ENCODE measurements at places on chromosomes 3 and 15.

- no peak for DNase-seq
Measured at GRCh38 chr3:14265246-14265962, 86.8 kb downstream of the LSM3 start.

- no peak for DNase-seq
Measured at GRCh38 chr3:193046371-193046770, 128.7 kb upstream of the MB21D2 start.

DNA sequence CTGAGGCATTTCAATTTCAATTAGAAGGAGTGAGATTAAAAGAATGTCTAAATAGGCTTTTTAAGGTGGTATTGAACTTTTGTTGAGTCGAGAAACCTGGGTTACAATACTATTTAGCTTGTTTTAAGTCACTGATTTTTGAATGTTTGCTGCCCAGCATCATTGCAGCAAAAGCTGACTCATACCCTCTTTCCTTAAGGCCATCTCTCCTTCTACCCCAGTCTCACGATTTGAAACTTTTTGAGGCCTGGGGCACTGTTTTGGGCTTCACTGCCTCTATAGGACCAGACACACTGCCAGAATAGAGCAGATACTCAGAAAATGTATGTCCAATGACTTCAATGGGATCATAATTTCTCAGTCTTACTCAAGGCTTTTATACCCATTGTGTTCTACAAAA is 319.6 kb upstream of the TGFBR2 start:
- no peak for DNase-seq

GRCh38 chr15:91853948-91854638 is 585 bp downstream of the SLCO3A1 start:
- DNase-seq = no peak

DNA sequence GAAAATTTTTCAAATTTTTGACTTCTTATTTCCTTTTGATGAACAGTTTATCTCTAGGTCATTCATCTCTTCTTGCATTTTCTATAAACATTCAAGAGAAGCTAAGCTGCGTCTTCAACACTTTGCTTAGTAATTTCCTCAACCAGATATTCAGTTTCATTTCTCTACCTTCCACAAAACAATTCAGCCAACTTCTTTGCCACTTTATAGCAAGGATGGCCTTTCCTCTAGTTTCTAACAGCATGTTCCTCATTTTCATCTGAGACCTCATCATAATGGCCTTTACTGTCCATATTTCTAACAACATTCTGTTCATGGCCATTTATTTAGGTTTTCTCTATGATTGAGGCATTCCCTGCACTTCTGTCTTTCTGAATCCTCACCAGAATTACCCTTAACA is 90.0 kb downstream of the ARIH1 start:
- no peak for DNase-seq

- no peak for DNase-seq
Measured at GRCh38 chr3:112092496-112093179, 6.4 kb downstream of the C3orf52 start.

DNA sequence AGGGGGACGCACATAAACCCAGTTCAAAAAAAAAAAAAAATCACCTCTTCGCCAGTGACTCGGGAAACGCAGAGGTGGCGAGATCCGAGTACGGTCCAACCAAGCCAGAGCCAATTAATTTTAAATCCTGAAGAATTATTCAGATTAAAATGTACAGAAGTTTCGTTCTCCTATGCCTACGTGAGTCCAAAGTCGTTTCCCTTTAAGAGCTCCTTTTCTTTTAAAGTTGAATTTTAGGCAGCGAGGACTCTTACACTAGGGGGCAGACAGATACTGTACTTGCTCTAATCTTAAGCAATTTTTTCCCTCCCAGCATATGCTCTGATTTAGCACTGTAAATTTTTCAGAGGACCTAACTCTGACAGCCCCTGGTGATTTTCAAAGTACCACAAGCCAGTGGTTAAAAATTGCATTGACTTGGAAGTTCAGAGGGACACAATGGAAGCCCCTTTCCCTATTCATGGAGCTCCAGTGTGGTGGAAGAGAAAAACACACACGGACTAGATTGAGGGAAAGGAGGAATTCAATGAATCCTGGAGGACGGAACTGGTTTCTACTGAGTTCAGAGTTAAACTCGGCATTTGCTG is 3.3 kb upstream of the NR2F2 start:
- peak; percentile 84 for DNase-seq

DNA sequence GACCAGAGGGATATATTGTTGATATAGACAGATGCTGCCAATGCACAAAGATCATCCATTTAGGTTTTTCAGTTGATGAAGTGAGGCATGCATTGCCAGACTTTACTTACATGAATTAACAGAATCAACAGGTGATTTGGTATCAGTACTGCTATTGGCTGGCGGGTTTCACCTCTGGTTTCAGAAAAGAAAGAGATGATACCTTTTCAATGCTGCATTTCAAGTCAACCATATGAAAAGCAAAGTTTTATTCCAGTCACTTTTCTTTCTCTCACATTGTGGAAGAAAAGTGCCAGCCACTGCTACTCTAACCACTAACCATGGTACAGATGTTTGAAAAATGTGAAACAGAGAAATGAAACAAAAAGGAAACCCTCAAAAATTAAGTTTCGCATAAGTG is 289.1 kb downstream of the TIGIT start:
- no peak for DNase-seq

DNA sequence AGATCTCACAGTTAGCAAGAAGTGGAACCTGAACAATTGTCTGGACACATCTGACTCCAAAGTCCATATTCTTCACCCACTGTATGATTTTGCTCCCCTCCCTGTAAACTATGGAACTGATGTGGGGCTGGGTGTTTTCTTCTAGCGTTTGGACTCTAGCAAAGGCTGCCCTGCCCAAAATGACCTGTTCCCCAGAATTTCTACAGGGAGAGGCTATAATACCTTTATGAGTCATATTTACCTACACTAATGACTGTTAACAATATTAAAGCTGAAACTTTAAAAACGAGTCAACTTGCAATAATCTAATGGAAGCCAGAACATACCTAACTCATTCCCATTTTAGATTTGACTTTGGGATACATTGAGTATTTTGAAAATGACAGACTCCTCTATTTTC is 531.2 kb upstream of the CFAP20DC start:
- no peak for DNase-seq

DNA sequence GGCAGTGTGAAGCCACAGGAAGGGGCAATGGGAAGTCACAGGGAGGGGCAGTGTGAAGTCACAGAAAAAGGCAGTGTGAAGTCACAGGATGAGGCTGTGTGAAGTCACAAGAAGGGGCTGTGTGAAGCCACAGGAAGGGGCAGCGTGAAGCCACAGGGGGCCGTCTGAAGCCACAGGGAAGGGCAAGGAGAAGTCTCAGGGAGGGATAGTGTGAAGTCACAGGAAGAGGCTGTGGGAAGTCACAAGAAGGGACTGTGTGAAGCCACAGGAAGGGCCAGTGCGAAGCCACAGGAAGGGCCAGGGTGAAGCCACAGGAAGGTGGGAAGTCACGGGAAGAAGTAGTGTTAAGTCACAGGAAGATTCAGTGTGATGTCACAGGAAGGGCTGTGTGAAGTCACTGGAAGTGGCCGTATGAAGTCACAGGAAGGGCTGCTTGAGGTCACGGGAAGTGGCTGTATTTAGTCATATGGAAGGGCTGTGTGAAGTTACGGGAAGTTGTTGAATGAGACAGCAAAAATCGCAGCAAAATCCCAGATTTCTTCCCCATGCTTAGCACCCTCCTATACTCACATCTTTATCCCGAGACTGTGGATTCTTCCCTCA is 38.6 kb downstream of the GASK1A start:
- DNase-seq = no peak

Data from Jurkat, Clone E6-1 (cell line).